ENCODE measurements at places on chromosomes 6 and 20.

DNA sequence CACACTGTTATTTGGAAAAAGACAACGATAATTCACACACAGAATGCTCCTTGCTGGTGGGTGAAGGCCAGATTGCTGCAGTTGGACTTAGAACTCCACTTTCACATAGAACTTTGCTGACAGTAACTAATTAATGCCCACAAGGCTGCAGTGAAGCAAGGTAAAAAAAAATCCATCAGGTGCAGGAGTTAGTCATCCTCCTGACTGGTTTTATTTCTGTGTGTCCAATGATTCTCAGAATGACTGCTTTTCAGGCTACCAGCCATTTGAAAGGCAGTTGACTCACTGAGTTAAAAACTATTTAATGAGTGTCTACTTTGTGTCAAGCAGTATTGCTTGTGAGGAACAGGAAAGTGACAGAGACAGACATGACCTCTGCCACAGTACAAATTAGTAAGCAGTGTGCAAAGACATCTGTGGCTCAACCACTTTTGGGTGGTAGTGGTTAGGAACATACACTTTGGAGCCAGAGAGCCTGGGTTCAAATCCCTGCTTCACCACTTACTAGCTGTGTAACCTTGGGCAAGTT, 41.9 kb downstream of the ELOVL5 start:
- no peak for DNase-seq

DNA sequence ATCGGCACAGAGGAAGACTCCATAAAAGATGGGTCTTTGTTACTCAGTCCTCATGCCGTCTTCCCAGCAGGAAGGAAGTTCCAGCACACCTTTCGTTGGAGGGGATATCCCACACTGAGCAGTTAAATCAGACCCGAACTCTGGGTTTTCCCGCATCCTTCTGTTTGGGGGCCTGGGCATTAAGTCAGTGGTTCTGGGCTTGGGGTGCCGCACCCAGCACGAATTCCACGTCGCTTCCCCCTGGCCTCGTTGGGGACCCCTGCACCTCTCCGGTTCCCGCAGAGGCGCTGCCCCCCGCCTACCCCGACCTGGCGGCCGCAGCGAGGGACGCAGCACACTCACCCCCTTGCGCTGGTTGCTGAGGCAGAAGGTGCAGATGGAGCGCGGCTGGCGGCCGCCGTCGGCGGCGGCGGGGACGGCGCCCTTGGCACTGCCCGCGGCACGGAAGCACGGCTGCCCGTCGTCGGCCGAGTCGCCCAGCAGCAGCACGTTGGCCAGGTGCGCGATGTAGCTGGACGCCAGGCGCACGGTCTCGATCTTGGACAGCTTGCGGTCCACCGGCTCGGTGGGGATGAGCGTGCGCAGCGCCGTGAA, 641 bp downstream of the TCF15 start:
- no peak for DNase-seq

- no peak for DNase-seq
Measured at GRCh38 chr6:130206479-130206878, 16.3 kb downstream of the SAMD3 start.

DNA sequence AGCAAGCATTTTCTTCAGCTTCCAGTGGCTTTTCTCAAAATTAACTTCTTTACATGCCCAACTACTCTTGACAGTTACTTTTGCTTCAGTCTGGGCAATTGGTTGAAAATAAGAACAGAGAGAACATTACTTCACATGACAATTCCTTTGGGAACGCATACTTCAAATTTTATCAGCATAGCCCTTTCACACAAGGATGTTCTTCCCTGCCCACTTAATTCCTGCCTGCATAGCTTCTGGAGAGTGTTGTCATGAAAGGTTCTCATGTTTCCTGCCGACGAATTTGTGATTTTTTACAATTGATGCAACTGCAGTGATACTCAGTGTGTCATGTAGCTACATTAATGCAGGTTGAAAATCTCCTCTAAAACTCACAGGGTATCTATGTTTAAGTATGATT, 22.0 kb upstream of the SNRNP48 start:
- DNase-seq: no peak
